ENCODE measurements at places on chromosomes 6 and 20. TPM values are rescaled to one million over a fixed set of nuclear protein-coding genes. Genes with fewer than 3 reads are reported as not detected.

LHFPL5 gene
- total RNA-seq, result not detected

CCN2 gene
- total RNA-seq, result not detected

VPS52 gene
- 76.0 TPM for total RNA-seq

CDSN gene
- not detected for total RNA-seq

ZC3H12D gene
- 25.5 TPM for total RNA-seq

BPIFB1 gene
- total RNA-seq, result not detected

NFATC2 gene
- total RNA-seq, result 62.3 TPM

HLA-DRB5 gene
- total RNA-seq, result 0.26 TPM

DNA sequence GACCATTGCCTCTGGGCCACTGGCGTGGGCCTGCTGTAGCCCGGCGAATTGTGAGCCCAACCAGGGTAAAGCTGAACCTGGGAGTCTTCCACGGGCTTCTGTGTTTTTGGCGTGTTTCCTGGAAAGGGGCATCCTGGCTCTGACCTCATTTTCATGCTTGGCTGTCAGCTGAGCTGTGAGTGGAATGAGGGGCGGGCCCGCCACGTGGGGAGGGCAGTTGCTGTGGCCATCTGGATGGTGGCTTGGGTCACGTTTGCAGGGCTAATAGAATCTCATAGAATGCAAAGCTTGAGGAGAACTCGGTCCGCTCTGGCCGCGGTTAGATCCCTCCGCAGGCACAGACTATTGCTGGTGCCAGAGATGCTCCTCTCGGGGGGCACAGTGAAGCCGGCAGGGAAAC is 263.0 kb downstream of the SMOC2 start:
- no peaks in the 10 kb centered on the region for H3K27me3 ChIP-seq
- no peak overlapping the region for H3K4me3 ChIP-seq
- H3K27ac ChIP-seq, result no peak overlapping the region
- no peaks in the 10 kb centered on the region for H3K36me3 ChIP-seq

DNA sequence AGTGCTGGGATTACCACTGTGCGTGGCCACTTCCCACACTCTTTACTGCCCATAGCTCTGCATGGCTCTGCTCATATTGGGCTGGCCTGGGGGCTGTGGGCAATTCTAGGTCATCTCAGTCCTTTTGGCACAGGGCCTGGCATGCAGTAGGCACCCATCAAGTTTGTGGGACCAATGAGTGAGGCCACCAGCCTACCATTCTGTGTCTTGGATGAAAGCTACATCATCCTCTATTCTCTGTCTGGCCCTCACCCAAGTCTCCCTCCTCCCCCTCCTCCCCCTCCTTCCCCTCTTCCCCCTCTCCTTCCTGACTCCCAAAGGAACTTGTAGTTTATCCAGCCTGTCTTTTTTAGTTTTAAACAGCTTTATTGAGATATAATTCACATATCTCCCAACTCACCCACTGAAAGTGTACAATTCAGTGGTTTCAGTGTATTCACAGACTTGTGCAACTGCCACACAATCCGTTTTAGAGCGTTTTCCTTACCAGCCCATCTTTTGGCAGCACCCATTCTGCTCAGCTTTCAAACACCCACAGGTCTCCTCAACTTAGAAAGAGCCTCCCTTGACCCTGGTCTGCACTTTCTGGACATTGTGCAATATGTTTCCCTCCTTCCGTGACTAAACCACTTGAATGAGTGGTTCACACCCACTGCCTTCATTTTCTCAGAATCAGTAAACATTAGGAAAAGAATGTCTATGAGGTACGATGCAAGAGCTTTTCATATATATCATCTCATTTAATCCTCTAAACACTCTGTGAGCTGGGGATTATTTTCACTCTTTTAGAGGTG is 21.5 kb upstream of the MRPS18A start:
- H3K27me3 ChIP-seq, result peaks cover 44% of the 10 kb centered on the region
- no peak overlapping the region for H3K27ac ChIP-seq
- no peak overlapping the region for H3K4me3 ChIP-seq
- H3K4me1 ChIP-seq, result peaks cover 20% of the 10 kb centered on the region

DNA sequence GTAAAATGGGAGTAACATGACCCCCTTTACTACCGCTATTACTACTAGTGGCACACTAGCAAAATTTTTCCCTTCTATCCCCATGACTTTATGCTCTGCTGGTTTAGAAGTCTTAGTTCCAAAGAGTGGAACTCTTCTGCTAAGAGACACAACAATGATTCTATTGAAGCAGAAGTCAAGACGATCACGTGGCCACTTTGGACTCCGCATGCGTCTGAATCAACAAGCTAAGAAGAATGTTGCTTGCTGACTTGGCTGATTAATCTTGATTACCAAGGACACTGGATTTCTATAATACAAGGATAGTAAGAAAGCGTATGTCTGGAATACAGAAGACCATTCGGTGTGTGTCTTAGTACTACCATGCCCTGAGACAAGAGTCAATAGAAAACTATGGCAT is 244.7 kb upstream of the BTBD3 start:
- no peak overlapping the region for H3K4me3 ChIP-seq
- no peaks in the 10 kb centered on the region for H3K4me1 ChIP-seq
- H3K27me3 ChIP-seq, result no peaks in the 10 kb centered on the region
- H3K27ac ChIP-seq, result no peak overlapping the region
- no peak for DNase-seq

DNA sequence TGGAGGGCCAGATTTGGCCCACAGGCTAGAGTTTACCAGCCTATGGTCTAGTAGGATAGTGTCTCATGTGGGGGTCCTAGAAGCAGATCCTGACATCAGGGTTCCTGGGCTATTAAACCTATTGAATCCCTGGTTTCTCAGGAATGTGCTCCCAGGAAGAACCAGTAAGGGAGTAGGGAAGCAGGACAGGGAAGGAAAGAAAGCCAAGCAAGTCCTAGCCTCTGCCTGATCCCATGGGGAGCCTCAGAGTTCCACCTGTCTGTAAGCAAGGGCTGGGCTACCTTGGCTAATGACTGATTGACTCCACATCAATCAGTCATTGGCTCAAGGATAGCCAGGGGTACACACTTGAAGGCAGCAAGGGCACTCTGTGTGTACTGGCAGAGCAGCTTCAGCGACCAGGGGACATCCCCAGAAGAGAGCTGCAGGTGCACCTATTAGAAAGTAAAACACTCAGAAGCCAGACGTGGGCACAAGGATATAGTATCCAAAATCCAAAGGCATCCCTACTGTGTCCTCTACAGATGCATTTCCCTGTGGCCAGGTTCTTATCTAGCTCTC is 309.5 kb downstream of the TSHZ2 start:
- no peaks in the 10 kb centered on the region for H3K36me3 ChIP-seq
- H3K4me1 ChIP-seq, result no peaks in the 10 kb centered on the region
- H3K27ac ChIP-seq, result no peak overlapping the region
- H3K27me3 ChIP-seq, result peaks cover 8% of the 10 kb centered on the region

DNA sequence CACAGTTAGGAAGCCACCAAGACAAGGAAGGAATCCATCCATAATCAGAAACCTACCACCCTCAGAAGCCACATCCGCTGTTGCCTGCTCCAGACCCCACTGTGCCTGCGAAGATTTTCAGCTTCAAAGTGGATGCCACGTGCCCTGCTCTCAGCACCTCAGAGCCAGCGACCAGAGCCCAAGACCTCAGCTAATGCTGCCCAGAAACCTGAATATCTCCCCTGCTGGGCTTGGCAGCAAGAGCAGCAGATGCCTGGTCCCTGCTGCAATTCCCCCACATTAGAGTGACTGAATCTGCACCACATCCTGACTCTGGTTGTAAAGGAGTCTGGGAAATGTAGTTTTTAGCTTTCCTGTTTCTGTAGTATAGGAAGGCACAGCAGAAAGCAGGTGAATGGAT is 10.7 kb upstream of the ULBP3 start:
- H3K4me3 ChIP-seq, result peak overlapping the region; percentile 8
- peaks cover 26% of the 10 kb centered on the region for H3K4me1 ChIP-seq
- DNase-seq, result peak; percentile 54
- peaks cover 39% of the 10 kb centered on the region for H3K27me3 ChIP-seq
- H3K27ac ChIP-seq, result no peak overlapping the region
- peaks cover 2% of the 10 kb centered on the region for H3K36me3 ChIP-seq

GRCh38 chr6:43992783-43993644 is 134.2 kb downstream of the MRPL14 start:
- H3K4me3 ChIP-seq, result no peak overlapping the region
- DNase-seq, result peak; percentile 14
- H3K27ac ChIP-seq, result no peak overlapping the region
- no peaks in the 10 kb centered on the region for H3K4me1 ChIP-seq

GRCh38 chr6:6841571-6841970 is 253.1 kb downstream of the LY86 start:
- H3K36me3 ChIP-seq, result no peaks in the 10 kb centered on the region
- no peak overlapping the region for H3K4me3 ChIP-seq
- no peak overlapping the region for H3K27ac ChIP-seq
- no peak for DNase-seq
- H3K4me1 ChIP-seq, result peaks cover 1% of the 10 kb centered on the region

DNA sequence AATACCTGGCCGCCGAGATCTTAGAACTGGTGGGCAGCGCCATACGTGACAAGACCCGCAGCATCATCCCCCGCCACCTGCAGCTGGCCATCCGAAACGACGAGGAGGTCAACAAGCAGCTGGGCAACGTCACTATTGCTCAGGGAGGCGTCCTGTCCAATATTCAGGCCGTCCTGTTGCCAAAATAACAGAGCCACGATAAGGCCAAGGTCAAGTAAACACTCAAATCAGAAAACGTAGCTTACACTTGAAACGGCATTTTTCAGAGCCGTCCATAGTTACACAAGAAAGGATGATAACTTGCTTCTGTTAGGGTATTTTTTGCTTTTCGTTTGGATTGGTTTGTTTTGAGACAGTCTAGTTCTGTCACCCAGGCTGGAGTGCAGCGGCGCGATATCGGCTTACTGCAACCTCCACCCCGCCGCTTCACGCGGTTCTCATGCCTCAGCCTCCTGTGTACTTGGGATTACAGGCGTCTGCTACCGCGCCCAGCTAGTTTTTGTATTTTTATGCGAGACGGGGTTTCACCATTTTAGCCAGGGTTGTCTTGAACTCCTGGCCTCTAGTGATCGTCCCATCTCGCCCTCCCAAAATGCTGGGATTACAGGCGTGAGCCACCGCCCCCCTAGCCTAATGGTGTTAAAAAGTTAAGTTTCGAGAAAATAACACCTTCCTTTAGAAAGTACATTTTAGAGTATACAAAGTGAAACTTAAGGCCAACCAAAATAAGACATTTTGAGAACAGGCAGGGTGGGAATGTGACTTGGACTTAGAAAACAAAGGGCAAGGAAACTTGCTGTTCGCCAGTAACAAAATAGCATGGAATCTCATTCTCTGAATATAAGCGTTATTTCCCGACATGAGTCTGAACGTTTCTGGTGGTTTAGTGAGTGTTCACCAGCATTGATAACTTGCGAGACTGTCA is 42.8 kb upstream of the HFE start:
- peaks cover 40% of the 10 kb centered on the region for H3K4me1 ChIP-seq
- peak overlapping the region; percentile 86 for H3K4me3 ChIP-seq
- no peaks in the 10 kb centered on the region for H3K36me3 ChIP-seq
- peak overlapping the region; percentile 99 for H3K27ac ChIP-seq
- no peaks in the 10 kb centered on the region for H3K27me3 ChIP-seq

- no peak overlapping the region for H3K27ac ChIP-seq
- H3K4me1 ChIP-seq, result no peaks in the 10 kb centered on the region
- peaks cover 7% of the 10 kb centered on the region for H3K36me3 ChIP-seq
- H3K4me3 ChIP-seq, result no peak overlapping the region
- no peaks in the 10 kb centered on the region for H3K27me3 ChIP-seq
These were observed 19.5 kb downstream of the KIZ start for GRCh38 chr20:21145424-21145823.

GRCh38 chr6:139447656-139447975 is 73.2 kb upstream of the CITED2 start:
- H3K36me3 ChIP-seq, result peaks cover 8% of the 10 kb centered on the region
- no peak overlapping the region for H3K27ac ChIP-seq
- H3K4me3 ChIP-seq, result no peak overlapping the region
- peaks cover 16% of the 10 kb centered on the region for H3K4me1 ChIP-seq
- H3K27me3 ChIP-seq, result peaks cover 8% of the 10 kb centered on the region

DNA sequence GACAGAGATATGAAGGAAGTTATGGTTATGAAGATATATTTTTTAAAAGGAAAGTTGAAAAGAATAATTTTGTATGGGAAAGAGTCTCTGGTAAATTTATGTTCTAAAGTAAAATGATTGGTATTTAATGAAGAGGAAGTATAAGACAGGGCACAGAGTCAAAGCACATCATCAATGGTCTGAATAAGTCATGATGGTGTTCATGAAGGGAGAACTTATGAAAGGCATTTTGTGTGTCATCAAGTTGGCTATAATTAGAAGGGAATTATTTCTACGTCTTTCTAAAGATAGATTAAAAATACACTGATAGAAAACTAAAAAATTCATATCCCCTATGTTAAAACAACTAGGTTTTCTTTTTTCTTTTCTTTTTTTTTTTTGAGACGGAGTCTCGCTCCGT is 21.4 kb upstream of the SNAI1 start:
- H3K4me3 ChIP-seq, result no peak overlapping the region
- no peak for DNase-seq
- H3K27ac ChIP-seq, result no peak overlapping the region
- peaks cover 8% of the 10 kb centered on the region for H3K36me3 ChIP-seq

DNA sequence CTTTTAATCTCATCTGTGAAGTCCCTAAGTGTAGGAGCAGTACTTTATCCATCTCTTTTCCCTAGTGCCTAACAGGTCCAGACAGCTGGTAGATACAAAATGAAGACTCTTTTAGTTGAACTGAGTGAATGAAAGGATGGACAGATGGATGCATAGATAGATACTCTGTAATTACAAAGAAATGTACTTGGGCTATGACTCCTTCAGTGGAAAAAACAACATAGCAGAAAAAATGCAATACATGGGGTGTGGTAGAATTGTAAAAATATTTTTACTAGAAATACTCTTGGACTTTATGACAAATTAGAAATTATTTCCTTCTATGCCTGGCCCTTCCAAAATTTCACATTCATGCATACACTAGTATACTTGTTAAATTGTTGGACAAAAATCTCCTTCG is 29.3 kb downstream of the KCNQ5 start:
- peaks cover 19% of the 10 kb centered on the region for H3K4me1 ChIP-seq
- peaks cover 21% of the 10 kb centered on the region for H3K36me3 ChIP-seq
- H3K27me3 ChIP-seq, result no peaks in the 10 kb centered on the region
- no peak for DNase-seq
- no peak overlapping the region for H3K27ac ChIP-seq

- peaks cover 5% of the 10 kb centered on the region for H3K4me1 ChIP-seq
- H3K36me3 ChIP-seq, result no peaks in the 10 kb centered on the region
- no peak for DNase-seq
- no peak overlapping the region for H3K4me3 ChIP-seq
- H3K27ac ChIP-seq, result no peak overlapping the region
- peaks cover 25% of the 10 kb centered on the region for H3K27me3 ChIP-seq
These were observed 206.0 kb upstream of the PREP start for GRCh38 chr6:105608711-105609374.

DNA sequence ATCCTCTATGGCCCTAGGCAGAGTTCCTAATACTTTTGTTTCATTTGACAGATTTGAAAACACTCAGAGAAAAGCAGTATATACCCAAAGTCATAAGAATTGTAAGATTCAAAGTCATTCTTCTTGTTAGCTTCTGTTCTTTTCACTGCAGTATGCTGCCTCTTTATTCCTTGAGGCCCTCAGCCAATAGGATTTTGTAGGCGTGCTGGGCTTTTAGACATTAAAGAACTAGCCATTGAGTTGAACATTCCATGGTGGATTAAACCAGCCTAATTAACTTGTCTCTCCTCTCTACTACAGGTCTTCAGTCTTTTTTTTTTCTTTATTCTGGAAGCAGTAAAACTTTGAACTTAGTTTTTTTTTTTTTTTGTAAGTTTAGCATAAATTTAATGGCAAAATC is 186.3 kb downstream of the PLCB4 start:
- no peaks in the 10 kb centered on the region for H3K27me3 ChIP-seq
- H3K4me1 ChIP-seq, result no peaks in the 10 kb centered on the region
- H3K36me3 ChIP-seq, result no peaks in the 10 kb centered on the region
- no peak for DNase-seq

Data from activated naive CD8-positive, alpha-beta T cell treated with anti-CD3 and anti-CD28 coated beads, Interleukin-2, amount 10 ng/mL, durations not matched to agents 7 days and 5 days (primary cell).